Stimulated activated CD4-positive, alpha-beta T cell treated with anti-CD3 and anti-CD28 coated beads, Interleukin-15, amount 100 ng/mL, for 1 hour (primary cell): ENCODE measurements at places on chromosomes 5 and 9.

DNA sequence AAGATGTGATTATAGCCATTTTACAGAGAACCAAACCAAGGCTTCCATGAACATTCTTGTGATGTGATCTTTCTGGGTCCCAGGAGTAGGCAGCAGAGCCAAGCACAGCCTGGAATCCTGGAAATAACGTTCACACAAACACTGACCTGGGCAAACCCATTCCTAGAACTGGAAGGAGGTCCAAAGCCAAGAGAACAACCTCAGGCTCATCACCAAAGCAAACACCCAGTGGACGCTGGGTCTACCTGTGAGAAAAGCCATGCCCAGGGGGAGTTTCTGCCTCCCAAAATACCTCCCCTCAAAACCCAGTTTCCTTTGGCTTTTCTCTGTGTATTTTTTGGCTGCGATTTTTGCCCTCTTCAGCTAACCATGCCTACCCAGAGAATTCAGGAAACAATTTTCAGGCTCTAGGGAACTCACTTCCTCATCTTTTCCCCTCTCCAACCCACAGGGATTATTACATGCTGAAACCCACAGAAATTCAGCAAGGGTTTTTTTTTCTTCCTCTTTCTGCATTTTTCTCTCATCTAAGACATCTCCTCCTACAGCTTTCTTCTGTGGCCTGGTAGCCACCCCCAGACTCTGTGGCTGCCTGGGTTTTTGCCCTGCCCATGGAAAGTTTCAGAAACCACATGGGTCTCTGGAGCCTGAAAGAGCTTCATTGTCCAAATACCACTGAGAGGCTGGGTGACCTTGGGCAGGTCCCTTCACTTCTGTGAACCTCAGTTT lies 75.0 kb downstream of the TNC start:
- DNase-seq, result no peak

GRCh38 chr9:85020791-85021190 lies 351.3 kb downstream of the NTRK2 start:
- no peak for DNase-seq

DNA sequence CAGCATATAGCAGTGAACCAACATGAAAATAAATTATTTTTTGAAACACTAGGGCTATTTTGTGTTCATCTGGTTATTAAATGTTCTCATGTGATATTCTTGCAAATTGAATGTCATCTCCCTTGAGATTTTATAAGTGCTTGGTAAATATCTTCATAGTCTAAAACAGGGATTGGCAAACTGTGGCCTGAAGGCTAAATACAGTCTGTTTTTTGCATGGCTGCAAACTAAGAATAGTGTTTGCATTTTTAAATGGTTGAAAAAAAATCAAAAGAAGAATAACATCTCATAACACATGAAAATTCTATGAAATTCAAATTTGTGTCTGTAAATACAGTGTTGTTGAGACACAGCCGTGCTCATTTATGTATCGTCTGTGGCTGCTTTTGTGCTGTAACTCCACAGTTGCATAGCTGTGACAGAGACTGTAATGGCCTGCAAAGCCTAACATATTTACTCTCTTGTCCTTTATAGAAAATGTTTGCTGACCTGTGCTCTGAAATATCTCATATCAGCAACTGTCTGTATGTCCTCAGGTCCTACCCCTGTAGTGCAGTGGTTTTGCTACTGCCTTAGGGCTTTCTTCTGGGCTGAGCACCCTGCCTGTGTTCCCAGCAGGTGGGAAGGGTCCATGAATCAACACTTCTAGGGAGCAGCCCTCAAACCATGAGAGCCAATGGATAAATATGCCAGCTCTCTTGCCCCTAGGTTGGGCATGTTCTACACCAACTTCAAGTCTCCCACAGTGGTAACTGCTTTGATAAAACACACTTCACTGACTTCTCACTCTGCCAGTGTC lies 41.7 kb upstream of the ARRDC3 start:
- DNase-seq, result no peak

DNA sequence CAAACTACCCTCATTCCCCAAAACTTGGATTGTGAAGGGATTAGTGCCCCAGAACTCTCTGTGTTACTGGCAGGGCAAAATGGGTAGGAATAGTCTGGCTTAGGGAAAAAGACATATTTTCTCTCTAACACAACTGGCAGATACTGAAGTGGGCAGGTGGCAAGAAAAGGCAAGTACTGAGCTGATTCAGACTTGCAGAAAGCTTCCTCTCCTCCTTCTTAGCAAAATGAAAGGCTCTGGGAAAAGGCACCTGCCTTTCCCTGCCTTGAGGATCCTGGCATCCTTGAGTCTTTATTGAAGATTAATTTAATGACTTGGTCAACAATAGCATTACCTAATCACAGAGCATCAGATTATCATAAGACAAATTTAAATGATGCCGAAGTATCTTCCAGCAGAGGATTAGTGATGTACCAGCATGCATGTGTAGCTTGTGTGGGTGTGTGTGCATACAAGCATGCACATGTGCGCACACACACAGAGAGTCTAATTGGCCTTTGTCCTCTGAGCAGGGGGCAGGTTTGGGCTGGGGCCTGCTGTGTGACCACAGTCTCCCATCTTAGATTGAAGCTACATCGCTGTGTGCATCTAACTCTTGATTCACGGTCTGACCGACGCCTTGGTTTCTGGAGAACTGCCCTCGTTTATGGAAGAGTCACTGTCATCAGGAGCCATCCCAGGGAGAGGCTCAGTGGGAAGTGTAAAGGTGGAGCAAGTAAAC lies 294.8 kb downstream of the AOPEP start:
- no peak for DNase-seq

- DNase-seq, result no peak
Observed at GRCh38 chr5:116409591-116410296, 164.9 kb downstream of the SEMA6A start.

DNA sequence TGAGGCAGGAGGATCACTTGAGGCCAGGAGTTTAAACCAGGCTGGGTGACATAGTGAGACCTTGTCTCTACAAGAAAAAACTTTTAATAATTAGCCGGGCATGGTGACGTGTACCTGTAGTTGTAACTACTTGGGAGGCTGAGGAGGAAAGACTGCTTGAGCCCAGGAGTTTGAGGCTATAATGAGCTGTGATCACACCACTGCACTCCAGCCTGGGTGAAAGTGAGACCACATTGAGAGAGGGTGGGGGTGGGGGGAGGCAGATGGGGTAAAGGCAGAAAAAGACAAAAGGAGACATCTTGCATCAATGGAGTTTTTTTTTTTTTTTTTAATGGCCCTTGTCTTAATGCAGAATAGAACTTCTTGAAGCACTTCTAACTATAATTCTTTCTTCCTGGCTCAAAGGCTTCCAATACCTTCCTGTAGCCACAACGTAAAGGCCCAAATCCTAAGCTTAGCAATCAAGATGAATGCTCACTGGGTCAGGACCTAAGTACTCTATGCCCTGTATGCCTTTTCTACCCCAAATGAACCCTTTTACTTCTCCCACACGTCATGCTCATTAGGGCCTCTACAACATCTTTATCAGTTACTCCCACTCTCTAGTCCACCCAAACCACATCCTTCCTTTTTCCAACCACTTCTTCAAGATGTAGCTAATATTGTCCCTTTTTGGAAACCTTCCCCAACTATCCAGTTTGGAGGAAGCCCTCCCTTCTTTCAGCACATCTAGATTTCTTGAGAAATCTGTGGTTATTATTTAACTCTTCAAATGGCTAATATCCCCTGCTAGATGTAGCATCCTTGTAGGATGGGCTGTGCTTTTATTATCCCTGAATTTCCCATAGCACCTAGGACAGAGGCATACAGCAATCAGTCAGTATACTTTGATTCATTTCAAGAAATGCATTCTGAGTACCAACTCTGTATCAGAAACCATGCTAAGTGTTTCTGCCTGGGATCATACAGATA lies 40.8 kb downstream of the CSF2 start:
- DNase-seq, result no peak

DNA sequence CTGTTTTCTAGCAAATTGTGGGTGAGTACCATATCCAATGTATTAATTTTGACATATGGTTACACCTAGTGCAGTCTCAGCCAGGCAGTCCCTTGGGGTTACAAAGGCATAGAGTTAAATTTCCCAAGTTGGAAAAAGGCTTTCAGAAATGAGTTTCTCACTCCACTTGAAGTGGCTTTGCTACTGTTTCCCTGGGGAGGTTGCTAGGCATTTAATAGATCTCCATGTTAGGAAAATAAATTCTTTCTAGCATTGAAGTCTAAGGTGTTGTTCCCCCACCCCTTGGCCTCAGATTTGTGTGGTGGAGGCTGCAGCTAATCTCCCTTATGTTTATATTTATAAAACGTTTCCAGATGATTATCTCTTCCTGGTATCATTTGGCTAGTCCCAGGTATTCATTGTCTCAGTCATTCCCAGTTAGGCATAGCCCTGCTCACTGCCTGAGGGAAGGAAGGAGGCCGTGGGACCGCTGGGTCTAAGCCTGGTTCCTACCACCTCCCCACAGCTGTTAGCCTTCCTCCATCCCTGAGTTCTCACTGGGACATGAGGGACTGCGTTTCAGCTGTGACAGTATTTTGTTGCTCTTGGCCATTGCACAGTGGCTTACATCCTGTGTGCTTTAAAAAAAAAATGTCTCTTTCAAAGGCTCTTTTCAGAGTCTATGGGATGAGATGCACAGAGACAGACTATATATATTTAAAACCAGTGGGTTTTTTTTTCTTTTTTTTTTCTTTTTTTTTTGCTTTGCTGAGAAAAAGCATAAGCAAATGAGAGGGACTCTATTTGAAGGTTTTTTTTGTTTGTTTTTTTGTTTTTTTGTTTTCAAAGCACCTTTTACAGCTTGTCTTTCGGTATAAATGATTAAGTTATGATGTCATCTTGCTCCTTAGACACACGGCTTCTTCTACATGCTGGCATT lies 121.5 kb downstream of the MAST4 start:
- no peak for DNase-seq

DNA sequence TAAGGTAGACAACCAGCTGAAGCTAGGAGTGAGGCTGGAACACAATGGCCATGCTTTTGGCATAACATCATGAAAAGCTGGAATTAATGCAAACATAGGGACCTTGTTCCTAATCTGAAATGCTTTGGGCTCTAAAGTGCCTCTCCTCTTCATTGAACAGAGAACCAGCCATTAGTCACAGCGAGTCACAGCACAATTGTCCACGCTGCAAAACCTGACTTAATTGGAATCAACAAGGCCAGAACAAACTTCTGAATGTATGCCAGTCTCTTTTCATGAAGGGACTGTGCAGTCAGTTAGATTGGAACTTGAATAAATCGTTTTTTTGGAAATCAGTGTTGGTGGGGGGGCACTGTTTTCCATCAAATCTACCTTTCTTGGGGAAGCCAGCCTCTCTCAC lies 96.5 kb downstream of the JAKMIP2 start:
- DNase-seq, result no peak

GRCh38 chr9:17994695-17995425 lies 416.0 kb downstream of the SH3GL2 start:
- no peak for DNase-seq

GRCh38 chr9:107338911-107339659 lies 56.0 kb downstream of the RAD23B start:
- no peak for DNase-seq

GRCh38 chr9:104899759-104900247 lies 28.2 kb downstream of the ABCA1 start:
- DNase-seq, result no peak

- no peak for DNase-seq
Observed at GRCh38 chr5:103973669-103974068, 411.1 kb upstream of the NUDT12 start.
